ENCODE measurements at places on chromosomes 11 and 22. TPM values are rescaled to one million over a fixed set of nuclear protein-coding genes. Genes with fewer than 3 reads are reported as not detected.

Gene C1QTNF5
- total RNA-seq = 6.8 TPM

Gene KBTBD3
- 0.72 TPM for total RNA-seq

Gene PRRG4
- total RNA-seq = not detected

Gene ZNF215
- 0.44 TPM for total RNA-seq

Gene GAB4
- not detected for total RNA-seq

Gene MYO7A
- total RNA-seq = 0.22 TPM

Gene CLMP
- 619 TPM for total RNA-seq

Gene SAA1
- total RNA-seq = not detected

Gene MUC5AC
- total RNA-seq = not detected

Gene C11orf42
- not detected for total RNA-seq

Gene CALCB
- not detected for total RNA-seq

Gene FGF4
- not detected for total RNA-seq

Gene TSKU
- total RNA-seq = 39.4 TPM

Gene SYT9
- 0.43 TPM for total RNA-seq

Gene FDX1
- 9.3 TPM for total RNA-seq

Gene FOLR3
- total RNA-seq = not detected

Gene SYNGR1
- 2.3 TPM for total RNA-seq

Gene CFL1
- 1,285 TPM for total RNA-seq

Gene ZNF280A
- total RNA-seq = 1.3 TPM
